Breast epithelium (tissue), 4 donors: ENCODE measurements at places on chromosomes 12 and 14.

GRCh38 chr12:59808317-59808910, 212.6 kb downstream of the SLC16A7 start:
- DNase-seq: no peak

DNA sequence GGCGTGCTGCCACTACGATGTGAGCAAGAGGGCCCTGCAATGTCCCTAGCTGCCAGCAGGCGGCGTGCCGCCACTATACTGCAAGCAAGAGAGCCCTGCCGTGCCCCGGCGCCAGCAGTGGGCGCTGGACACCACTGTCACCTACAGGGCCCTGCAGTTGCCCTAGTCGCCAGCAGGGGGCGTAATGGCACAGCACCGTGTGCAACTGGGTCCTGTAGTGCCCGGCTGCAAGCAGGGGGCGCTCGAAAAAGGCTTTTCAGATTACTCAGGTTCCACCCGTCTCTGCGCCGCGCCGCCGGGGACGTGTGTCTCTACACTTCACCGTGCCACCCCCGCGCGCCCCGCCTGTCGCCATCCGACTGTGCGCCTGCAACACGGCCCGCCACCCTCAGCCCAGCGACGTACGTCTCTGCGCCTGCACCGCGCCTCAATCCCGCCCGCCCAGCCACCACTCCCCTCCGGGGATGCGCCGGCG, 1356.9 kb downstream of the TMEM121 start:
- DNase-seq: no peak

DNA sequence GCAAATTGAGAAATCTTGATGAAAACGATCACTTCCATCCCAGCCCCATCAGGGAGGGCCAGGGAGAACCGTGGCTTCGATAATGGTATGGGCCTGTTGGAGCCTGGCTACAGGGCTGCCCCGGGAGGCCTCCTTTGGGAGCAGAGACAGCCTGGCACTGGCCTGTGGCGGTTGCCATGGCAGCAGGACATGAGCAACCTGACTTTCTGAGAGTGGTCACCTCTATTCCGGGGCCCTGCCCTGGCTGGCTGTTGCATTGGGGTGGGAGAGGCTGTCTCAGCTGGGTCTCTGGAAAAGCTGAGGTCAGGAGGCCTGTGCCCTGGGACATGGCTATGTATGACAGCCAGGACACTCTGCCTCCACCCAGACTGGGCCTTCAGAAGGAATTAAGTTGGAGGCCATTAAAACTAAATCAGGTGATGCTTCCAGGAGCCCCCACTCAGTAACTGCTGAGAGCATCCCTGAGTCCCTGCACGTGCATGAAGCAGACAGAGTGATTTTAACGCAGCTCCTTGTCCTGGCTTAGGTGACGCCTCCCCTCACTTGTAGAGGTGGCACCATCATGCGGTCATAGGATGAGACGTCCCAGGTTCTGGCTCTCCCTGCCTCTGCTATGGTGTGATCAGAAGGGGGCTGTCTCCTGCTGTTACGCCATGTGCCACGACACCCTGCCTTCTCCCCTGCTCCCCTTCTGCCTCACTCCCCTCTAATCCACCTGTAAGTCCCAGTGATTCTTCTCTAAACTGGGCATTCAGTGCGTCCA, 126.3 kb downstream of the SLC25A47 start:
- no peak for DNase-seq

DNA sequence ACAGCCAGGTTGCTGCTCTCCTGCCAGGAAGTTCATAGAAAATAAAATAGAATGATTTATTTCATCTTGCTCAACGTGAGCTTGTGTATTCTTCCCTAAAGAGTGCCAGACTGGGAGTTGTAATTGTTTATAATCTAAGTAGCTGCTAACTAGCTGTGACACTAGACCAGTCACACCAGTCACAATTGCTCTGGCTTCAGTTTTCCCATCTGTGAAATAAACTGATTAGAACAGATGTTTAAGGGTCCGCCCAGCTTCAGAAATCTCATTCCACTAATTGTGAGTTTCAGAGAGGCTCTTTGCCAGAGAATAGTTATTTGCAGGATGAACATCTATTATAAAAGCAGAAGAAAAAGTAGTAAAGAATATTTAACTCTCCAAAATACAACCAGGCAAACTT, 55.6 kb upstream of the ZDHHC17 start:
- DNase-seq: no peak

DNA sequence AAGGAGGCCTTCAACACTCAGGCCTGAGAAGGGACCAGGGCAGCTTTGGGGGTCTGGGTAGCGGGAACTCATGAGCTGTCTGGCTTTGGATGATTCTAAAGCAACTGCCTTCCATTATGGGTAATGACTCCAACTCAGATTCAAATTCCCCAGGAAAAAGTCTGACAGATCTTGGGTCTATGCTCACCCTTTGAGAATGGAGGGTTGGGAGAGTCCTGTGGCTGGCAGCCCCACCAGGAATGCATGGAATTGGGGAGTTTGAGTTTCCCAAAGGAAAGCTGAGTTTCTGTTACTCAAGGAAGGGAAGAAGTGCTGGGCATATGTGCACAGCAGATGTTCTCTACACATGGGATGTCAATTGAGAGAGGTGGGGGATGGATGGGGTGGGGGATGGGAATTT, 22.4 kb upstream of the LTBP2 start:
- no peak for DNase-seq

GRCh38 chr12:67589078-67589477, 59.5 kb upstream of the DYRK2 start:
- no peak for DNase-seq

- no peak for DNase-seq
Measured at GRCh38 chr12:4280351-4281163, 7.0 kb downstream of the CCND2 start.

DNA sequence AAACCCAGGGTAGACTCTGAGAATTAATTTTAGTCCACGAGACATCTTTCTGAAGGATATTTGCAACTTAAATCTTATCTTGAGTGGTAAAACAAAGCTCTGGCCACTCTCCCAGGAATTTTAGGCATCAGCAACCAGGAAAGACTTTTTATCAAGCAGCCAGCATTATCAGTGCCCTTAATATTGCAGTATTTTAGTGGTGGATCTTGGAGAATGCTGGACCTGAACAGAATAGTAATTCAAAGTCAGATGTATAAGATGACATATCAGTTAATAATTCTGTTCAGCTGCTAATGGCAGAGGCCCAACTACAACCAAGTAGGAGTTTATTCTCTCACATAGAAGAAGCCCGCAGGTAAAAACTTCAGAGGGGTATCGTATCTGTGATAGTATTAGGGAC, 59.0 kb upstream of the CRY1 start:
- no peak for DNase-seq

GRCh38 chr14:63988579-63988978, 135.8 kb downstream of the SYNE2 start:
- no peak for DNase-seq

GRCh38 chr12:7948589-7949260, 12.7 kb upstream of the SLC2A3 start:
- no peak for DNase-seq

- DNase-seq: no peak
Measured at GRCh38 chr12:6914246-6914946, at the start of gene ENO2. Gene ENO2 (plus strand): TSS chr12:6914580. CDS start chr12:6915833, 1,253 bp downstream.

GRCh38 chr14:94143239-94143638, 13.8 kb upstream of the IFI27L2 start:
- no peak for DNase-seq

DNA sequence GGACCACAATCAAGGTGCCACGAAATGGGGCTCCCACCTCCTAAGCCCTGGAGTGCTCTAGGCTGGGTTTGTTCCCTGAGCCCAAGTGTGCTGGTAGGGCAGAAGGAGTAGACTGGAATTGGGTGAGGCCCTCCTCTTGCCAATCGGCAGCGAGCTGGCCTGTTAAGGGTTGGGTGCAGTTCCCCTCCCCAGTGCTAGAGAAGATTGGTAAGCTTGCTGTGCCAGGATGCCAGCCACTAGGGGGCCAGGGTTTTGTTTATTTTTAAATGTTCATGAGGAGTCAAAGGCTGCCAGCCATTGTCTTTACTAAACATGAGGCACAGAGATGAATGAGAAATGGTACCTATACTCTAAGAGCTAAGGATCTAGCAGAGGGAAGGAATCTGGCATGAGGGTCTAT, 79.7 kb downstream of the SPTB start:
- no peak for DNase-seq

DNA sequence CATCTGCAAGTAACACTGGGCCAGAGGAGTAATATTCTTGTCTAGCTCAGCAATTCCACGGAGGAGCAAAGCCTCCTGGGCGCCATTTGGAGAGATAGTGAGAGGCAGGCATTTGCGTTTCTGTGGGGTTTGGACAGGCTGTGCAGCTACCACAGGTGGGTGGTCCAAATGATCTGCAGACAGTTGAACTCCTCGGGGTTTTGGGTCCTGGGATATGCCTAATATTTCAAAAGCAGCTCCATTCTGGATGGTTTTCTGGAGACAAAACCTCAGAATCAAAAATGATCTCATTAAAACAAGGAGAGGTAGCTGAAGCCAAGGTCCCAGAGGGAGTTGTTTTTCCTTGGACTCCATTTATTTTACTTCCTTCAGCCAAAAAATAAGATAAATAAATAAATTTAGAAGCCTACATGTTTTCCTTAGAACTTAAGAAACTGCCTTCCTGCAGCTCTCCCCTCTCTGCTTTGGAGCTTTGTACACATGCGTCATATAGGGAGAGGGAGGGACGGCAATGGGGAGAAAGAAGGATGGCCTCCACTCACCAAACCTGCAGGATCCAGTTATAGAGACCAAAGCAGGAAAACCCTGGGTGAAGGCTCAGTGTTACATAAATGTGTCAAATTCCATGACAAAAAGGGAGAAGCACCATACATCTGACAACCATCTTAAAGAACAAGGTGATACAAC, 227.3 kb upstream of the DAAM1 start:
- DNase-seq: no peak

DNA sequence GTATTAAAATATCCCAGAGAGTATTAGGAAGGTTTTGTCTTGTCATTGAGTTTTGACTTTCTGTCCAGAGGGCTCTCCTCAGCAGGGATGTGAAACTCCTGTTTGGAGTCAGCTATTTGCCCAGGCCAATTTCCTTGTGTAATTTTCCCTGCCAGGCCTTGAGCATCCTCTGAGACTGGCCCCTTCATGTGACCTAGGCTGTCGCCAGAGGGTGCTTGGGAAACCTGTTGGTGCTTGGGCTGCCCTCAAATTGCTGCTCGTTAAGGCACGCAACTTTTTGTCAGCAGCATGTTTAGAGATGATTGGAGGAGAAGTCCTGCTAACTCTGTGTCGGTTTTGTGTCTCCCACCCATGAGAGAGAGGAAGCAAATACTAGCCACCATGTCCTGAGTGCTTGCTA, 39.1 kb downstream of the IQSEC3 start:
- DNase-seq: no peak

- no peak for DNase-seq
Measured at GRCh38 chr14:89143595-89143994, 273.4 kb downstream of the FOXN3 start.

GRCh38 chr12:62844915-62845314, 90.0 kb downstream of the PPM1H start:
- no peak for DNase-seq

DNA sequence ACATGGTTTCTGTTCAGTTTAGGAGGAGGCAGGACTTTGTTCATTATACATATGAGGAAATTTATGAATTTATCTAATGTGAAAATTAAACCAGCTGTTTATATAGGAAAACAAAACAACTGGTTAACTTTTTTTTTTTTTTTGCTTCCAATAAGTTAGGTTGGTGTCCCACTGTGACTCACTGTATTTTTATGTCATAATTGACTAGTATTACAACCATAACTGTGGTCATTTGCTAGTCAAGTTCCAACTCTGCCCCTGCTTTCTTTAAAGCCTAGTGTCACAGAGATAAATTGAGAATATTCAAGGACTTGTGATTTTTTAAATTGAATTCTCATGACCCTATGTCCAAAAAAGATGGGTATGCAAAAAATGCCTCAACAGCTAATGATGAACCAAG, 227.7 kb downstream of the BCAT1 start:
- no peak for DNase-seq

GRCh38 chr12:103560604-103561101, 26.4 kb upstream of the STAB2 start:
- DNase-seq: no peak

DNA sequence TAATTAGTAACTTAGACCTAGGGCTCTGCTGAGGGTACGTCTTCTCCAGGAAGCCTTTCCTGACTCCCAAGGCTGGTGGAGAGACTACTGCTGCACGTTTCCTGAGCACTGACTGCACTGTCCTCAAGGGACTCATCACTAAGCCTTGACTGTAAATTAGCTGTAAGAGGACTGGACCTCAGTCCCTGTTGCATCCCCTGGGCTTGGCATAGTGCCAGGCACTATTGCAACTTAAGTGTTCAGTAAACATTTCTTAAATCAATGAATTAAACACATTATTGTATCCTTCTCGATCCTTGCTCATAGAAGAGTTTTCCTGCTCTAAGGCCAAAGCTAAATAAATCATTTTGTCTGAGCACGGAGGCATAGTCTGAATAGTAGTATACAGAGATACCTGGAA, 31.9 kb upstream of the IFNG-AS1 start:
- no peak for DNase-seq

DNA sequence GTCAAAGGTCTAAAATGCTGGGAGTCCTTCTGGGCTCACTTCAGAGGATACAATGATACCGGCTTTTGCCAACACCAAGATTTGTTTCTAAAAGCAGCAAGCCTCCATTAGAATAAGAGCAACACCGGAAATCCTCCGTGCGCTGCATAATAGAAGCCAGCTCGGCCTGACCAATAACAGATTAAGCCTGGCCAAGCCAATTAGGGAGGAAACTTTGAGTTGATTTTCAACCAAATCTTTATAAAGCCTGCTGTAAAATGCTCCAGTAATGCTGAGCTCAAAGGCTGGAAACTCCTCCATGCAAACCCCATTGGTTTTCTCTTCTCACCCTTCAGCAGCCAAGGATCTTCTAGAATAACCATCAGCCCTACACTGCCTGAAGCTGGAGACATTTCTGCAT, 150.1 kb downstream of the NTF3 start:
- no peak for DNase-seq

GRCh38 chr14:101834800-101835547, 73.5 kb downstream of the PPP2R5C start:
- DNase-seq: no peak

GRCh38 chr12:64674367-64674922, 64.2 kb downstream of the RASSF3 start:
- DNase-seq: no peak

DNA sequence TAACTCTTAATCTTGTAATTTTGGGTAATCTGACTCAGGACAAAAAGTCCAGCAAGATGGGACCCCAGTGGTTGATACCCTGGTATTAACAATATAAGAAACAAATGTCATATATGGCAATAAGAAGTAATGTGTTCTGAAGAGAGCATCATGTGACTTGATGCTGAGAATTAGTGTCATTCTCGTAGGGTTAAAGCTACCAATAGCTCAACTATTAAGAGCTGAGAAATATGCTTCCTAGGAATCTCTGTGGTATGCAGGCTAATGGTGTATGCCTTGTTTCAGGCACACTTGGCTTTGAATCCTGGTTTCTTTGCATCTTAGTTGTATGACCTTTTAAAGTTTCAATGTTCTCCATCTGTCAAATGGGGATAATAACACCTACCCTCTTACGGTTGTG, 9.1 kb downstream of the MYRFL start:
- DNase-seq: no peak

- DNase-seq: no peak
Measured at GRCh38 chr12:57046947-57047890, 2.7 kb downstream of the MYO1A start.
